ENCODE measurements at places on chromosomes 16 and 17.

DNA sequence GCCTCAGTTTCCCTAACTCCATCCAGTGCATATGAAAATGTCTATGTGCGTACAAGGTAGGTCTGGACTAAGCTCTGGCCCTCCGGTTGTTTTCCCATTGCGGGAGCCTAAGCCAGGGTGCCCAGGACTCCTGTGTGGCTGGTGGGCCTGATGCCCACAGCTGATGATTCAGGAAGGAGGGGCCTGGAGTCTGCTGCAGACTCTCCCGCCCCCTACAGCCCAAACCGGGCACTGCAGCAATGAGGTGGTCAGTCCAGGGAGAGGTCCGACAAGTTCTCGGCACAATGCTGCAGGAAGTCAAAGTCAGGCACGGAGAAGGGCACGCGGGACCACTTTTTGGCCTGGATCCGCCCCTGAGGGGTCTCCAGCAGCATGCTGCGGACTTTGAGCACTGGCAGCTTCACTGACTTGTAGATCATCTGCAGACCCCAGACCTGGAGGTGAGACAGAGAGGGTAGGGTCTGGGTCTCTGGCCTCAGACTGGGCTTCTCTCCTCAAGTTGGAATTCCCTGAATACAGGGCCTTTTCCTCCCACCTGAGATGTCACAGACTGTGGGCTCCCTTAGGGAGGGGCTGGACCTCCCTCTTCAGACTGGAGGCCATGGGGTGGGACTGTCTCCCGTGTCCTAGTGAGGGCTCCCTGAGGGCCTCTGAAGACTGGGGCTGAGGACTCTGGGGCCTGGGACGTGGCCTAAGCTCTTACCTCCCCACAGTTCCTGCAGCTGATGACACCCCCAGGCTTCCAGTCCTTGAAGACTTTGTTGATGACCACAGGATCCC is 3.4 kb upstream of the ZNF385C start:
- no peak for DNase-seq

GRCh38 chr17:75638893-75639292 is 5.7 kb downstream of the SMIM5 start:
- no peak for DNase-seq

DNA sequence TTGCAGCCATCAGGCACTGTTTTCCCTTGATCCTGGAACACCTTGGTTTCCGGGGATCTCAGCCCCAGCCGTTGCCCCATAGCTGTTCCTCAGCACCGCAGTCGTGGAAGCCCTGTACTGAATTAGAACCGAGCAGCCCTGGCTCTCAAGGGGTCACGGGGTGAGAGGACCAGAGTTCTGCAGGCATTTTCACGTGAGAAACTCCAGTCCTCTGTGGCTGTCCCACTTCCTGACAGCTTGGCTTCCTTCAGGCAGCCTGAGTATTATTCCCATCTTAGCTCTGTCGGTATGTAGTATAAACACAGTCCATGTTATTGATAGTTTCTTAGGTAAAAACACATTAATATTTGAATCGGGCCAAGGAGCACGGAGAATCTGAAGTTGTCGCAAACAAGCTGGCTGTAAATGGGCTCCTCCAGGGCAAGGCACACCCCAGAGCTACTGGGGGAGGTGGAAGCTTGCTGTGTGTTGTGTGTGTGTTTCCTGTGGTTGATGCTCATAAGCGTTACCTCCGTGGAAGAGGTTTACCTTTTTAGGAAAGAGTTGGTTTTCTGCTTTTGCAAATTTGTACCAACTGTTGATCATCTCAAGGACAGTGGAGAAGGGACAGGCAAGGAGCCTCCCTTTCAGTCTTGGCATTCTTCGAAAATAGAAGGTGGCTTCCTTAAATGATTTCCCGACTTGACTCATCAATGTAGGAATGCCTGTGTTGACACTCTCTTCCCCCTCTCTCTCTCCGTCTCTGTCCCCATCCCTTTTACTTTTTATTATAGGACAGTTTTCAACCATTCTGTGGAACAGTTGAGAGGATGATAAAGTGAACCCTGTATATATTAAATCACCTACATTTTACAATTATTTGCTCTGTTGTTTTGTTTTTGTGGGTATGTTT is 208.9 kb upstream of the CHMP6 start:
- DNase-seq: no peak

- DNase-seq: no peak
Observed at GRCh38 chr17:32916134-32916533, 11.8 kb upstream of the TMEM98 start.

DNA sequence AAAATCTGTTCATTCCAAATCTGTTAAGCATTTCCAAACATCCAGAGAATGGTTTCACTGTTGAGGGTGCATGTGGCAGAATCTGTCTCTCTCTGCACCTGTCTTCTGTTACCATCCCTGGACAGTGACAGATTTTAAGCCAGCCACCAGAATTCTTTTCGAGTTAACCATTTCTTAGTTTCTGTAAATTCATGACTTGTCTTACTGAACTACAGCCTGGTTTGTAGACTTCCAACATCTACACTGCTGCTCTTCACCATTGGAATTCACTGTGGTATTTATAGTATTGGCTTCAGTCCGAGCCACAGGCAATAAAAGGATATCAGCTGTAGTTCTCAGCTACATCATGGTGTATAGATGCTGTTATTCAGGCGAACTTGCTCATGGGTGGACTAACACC is 47.6 kb downstream of the GOSR1 start:
- DNase-seq: no peak

- no peak for DNase-seq
Observed at GRCh38 chr17:64579917-64580316, 73.1 kb downstream of the CEP95 start.

DNA sequence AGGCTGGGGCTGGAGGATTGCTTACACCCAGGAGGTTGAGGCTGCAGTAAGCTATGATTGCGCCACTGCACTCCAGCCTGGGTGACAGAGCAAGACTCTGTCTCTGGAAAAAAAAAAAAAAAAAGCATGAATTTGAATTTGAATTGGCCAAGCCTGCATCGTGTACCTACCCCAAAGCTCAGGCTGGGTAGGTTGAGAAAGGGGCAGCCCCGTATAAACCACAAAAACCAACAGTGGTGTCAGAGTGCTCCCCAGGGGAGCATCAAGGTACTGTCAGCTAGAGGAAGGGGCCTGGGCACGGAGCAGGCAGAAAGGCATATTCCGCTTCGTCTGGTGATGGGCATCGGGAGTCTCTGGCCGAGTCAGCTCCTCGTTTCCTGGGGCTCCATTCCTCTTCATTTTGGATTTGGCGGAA is 40.9 kb downstream of the RAP1GAP2 start:
- no peak for DNase-seq

DNA sequence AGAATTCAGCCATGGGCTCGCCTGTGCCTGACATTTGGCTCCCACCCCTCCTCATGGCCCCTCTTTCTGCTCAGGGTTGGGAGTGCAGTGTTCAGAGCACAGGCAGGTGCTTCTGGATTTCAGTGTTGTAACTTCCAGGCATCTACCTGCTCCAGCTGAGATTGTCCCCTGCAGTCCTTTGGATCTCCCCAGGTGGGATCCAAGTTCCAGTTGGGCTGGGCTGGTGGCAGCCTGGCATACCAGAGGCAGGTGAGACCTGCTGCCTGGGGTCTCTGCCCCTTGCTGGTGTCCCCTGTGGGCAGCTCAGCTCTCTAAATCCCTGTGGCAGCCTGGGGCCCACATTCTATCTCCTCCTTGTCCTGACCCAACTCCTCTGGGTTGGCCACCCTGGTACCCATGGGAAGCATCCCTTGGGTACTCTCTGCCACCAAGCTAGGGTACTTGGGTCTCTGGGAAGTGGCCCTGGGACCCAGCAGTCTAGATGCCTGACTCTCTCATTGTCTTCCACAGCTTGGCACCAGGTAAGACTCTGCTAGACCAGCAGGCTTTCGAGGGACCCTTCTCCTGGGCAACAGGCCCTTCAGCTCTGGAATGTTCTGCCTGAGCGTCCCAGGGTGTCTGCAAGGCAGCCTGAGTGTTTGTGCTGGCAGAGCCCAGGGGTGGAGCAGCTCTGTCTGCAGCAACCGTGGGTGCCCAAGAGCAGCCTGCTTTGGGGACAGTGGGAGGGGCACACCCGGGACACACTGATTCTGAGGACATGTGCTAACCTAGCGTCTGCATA is 42.5 kb downstream of the DNAH17 start:
- DNase-seq: no peak

DNA sequence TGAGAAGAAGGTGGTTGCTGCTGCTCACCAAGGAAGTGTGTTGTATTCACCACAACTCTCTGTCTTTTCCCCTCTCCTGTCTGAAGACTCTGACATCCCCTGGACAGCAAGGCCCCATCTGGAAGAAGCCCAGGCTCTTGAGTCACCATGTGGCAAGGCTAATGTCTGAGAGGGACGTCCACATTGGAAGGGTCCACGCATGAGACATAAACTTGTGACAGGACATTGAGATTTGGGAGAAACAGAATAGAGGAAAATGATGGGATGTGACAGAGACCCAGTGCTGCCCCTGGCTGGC is 176.5 kb downstream of the IRF8 start:
- DNase-seq: no peak

GRCh38 chr16:66023481-66023880 is 343.0 kb upstream of the CDH5 start:
- no peak for DNase-seq

GRCh38 chr17:33016920-33017319 is 25.3 kb downstream of the SPACA3 start:
- DNase-seq: no peak

DNA sequence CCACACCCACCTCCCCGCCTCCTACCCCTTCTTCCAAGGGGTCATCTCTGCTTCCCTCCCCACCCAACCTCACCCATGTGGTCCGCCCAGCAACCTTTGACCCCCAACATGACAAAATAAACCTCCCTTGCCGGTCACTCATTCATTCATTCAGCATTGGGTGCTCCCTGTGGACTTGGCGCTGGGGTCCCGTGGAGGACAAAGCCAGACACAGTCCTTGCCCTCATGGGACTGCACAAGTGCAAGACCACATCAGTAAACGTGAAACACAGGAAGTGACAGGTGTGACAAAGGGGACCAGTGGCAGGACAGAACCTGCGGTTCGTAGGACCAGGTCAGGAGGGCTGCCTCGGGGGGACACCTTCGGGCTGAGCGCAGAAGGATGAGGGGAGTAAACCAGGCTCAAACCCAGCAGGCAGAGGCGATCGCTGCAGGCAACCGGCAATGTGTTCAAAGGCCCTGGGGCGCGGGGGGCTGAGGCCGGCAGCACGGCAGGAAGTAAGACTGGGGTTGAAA is 185.4 kb downstream of the SEC14L1 start:
- DNase-seq: no peak

GRCh38 chr16:65469116-65469515 is 347.3 kb upstream of the CDH11 start:
- DNase-seq: no peak

- no peak for DNase-seq
Observed at GRCh38 chr16:52488837-52489289, 58.1 kb downstream of the TOX3 start.

- DNase-seq: no peak
Observed at GRCh38 chr17:7419819-7420610, at the start of gene SPEM1. TSS of gene SPEM1 (plus strand) at chr17:7420324. CDS start at chr17:7420385, 61 bp downstream.

DNA sequence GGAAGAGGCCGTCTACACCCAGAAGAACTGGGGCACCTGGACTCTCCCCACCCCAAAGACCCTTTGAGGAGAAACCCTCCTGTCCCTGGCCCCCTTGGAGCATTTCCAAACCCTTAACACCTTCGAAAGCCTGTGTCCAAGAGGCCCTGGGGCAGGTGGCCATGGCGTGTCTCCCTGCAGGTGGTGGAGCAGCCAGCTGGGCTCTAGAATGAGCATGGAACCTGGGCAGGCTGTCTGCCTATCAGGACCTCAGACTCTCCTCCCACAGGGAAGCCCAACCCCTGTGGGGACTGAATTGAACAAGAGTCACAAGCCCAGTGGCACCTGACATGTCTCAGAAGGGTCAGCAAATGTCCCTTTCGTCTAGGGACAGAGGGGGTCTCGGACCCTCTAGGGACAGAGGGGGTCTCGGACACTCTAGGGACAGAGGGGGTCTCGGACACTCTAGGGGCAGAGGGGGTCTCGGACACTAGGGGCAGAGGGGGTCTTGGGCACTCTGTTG is 8.4 kb downstream of the CBX4 start:
- DNase-seq: no peak

DNA sequence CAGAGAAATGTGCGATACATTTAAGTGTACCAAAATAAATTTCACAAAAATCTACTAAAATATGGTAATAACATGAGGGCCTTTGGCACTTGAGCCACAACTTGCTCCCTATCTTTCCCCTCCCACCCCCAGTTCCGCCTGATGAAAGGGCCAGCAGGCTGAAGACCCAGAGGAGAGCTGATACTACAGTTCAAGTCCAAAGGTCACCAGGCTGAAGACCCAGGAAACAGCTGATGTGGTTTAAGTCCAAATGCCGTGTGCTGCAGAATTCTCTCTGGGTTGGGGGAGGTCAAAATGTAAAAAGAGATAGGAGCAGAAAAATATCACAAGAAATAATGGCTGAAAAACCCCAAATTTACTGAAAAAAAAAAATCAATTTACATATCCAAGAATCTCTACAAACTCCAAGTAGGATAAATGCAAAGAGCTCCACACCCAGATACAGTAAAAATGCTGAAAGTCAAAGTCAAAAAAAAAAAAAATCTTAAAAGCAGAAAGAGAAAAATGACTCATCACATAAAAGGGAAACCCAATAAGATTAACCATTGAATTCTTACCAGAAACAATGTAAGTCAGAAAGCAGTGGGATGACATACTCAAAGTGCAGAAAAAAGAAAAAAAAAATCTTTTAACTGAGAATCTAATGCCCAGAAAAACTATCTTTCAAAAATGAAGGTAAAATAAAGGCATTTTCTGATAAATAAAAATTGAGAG is 452.1 kb upstream of the ASIC2 start:
- no peak for DNase-seq

DNA sequence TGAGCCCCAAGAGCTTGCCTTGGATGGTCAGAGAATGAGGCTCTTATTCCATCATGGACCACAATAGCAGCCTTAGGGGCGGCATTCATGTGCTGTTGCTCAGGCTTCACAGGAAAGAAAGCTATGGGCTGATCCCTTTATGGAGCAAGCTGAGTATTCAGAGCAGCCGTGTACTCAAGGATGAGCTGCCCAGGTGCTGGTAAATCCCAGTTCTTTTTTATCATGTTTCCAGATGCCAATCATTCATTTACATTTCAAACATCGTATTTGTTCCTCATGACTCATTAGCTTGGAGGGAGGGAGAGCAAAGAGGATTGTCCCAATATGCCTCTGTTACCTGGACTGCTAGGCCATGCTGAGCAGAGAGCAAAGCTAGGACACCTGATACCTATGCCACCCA is 475.7 kb downstream of the SHISA9 start:
- DNase-seq: no peak

DNA sequence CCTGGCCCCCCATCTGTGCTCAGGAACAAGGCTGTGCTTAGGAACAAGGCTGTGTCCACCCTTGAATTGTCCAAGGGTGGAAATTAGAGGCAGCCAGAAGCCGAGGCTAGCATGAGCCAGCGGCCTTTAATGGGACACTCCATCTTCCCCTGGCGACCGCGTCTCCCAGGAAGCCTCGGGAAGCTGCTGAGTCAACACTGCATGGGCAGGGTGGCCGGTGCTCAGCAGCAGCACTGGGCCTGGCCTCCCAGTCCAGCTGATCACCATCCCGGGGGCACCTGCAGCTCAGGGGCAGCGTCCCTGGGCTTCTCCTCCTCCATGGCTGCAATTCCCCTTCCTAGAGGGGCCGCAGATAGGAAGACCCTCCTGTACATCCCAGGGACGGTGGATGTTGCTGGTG is 180.8 kb downstream of the ENGASE start:
- DNase-seq: no peak

- no peak for DNase-seq
Observed at GRCh38 chr17:78522031-78522809, 55.0 kb downstream of the DNAH17 start.

GRCh38 chr16:31107465-31107867 is 720 bp upstream of the BCKDK start:
- DNase-seq: peak; percentile 21

- no peak for DNase-seq
Observed at GRCh38 chr17:78939615-78940014, 14.4 kb upstream of the TIMP2 start.

GRCh38 chr16:28311913-28312312 is 19.6 kb downstream of the SBK1 start:
- no peak for DNase-seq
